Lower lobe of right lung (tissue), 2 donors: ENCODE measurements at places on chromosomes 7 and 10. TPM values are rescaled to one million over a fixed set of nuclear protein-coding genes. Genes with fewer than 3 reads are reported as not detected.

GRCh38 chr7:111763221-111763801, 201.0 kb upstream of the IMMP2L start:
- DNase-seq, result no peak
- no peak overlapping the region for H3K4me3 ChIP-seq
- no peak overlapping the region for H3K27ac ChIP-seq
- no peaks in the 10 kb centered on the region for H3K4me1 ChIP-seq
- H3K27me3 ChIP-seq, result no peaks in the 10 kb centered on the region
- peaks cover 95% of the 10 kb centered on the region for H3K36me3 ChIP-seq

DNA sequence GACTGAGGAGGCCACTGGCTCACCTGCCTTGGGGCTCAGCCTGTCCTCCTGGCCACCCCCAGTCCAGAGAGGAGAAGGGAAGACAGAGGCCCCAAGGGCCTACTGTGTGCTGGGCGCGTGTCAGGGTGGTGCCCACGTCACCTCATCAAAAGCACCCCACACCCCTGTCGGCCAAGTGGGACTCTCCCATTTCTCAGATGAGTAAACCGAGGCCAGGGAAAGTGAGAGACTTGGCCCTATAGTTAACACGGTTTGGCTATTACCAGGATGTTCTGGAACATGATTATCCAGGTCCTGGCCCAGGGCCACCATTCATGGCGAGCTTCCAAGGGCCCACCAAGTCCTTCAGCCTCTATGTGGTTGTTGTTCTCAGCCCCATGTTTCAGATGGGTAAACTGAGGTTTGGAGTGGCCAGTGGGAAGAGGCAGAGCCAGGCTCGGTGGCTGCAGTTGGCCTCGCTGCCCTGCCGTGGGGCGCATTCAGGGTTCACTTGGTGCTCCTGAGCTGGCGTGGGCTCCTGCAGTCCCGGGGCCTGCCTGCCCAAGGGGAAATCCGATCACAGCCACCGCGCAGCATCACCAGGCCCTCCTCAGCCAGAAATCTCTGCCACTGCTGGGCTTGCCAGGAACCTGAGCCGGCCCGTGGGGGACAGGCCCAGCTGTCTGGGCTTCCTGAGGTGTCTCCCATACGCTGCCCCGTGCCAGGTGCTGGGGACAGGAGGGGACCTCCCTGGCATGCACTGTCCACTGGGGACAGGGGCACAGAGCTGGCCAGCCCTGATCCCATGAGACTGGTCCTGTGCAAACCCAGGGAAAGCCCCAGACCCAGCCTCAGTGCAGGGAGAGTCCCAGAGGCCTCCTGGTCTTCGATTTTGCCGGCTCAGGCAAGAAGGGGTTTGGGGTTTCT, 117.7 kb upstream of the TNRC18 start:
- H3K4me3 ChIP-seq, result no peak overlapping the region
- H3K27me3 ChIP-seq, result no peaks in the 10 kb centered on the region
- no peaks in the 10 kb centered on the region for H3K4me1 ChIP-seq
- H3K36me3 ChIP-seq, result no peaks in the 10 kb centered on the region
- no peak overlapping the region for H3K27ac ChIP-seq

- no peak overlapping the region for H3K4me3 ChIP-seq
- DNase-seq, result no peak
- H3K36me3 ChIP-seq, result no peaks in the 10 kb centered on the region
- H3K27me3 ChIP-seq, result no peaks in the 10 kb centered on the region
Observed at GRCh38 chr10:48377751-48378530, 71.5 kb downstream of the MAPK8 start.

GRCh38 chr7:13904689-13905088, 84.8 kb downstream of the ETV1 start:
- H3K4me1 ChIP-seq, result no peaks in the 10 kb centered on the region
- DNase-seq, result no peak
- H3K27me3 ChIP-seq, result no peaks in the 10 kb centered on the region
- peaks cover 7% of the 10 kb centered on the region for H3K36me3 ChIP-seq
- no peak overlapping the region for H3K4me3 ChIP-seq

DNA sequence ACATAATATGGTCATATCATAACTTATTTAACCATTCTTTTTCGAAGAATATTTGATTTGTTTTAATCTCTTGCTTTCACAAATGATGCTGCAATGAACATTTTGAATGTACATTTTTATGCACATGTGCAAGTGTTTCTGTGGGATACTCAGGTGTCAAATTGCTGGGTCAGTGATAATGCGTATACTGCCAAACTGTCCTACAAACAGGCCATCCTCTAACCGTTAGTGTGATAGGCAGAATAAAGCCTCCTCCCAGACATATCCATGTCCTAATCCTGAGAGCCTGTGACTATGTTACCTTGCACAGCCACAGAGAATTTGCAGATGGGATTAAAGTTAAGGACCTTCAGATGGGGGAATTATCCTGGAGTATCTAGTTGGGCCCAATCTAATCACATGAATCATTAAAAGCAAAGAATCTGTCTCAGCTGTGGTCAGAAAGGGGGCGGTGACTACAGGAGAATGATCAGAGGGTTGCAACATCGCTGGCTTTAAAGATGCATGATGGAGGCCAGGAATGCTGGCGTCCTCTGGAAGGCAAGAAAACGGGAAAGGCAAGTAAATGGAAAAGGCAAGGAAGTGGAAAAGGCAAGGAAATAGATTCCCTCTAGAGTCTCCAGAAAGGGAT, 46.7 kb downstream of the FZD1 start:
- H3K4me1 ChIP-seq, result no peaks in the 10 kb centered on the region
- H3K4me3 ChIP-seq, result no peak overlapping the region
- H3K27me3 ChIP-seq, result no peaks in the 10 kb centered on the region
- no peaks in the 10 kb centered on the region for H3K36me3 ChIP-seq
- peak overlapping the region; percentile 4 for H3K27ac ChIP-seq
- DNase-seq, result no peak

GRCh38 chr7:55120501-55121198, 101.8 kb downstream of the EGFR start:
- H3K4me3 ChIP-seq, result no peak overlapping the region
- no peaks in the 10 kb centered on the region for H3K36me3 ChIP-seq
- H3K27me3 ChIP-seq, result no peaks in the 10 kb centered on the region
- peak overlapping the region; percentile 42 for H3K27ac ChIP-seq

DNA sequence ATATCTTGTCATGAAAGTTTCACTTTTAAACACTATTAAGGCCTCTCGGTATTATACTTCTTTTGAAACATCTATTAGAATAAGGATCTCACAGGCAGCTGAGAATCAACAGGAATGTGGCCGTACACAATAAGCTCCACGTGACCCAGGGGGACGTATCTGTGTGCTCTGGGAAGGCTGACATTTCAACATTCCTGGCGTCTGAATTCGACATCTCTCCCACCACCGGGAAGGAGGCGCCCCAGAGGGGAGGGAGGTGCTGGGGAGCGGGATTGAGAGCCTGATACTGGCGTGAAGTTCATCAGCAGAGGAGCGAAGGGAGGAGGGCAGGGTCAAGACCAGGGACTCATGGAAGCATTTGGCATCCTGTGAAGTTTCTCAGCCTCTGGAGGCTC, 401.3 kb downstream of the DNAJB6 start:
- no peak for DNase-seq
- no peaks in the 10 kb centered on the region for H3K36me3 ChIP-seq
- peaks cover 26% of the 10 kb centered on the region for H3K27me3 ChIP-seq
- no peak overlapping the region for H3K27ac ChIP-seq
- H3K4me1 ChIP-seq, result no peaks in the 10 kb centered on the region
- no peak overlapping the region for H3K4me3 ChIP-seq

- H3K27ac ChIP-seq, result no peak overlapping the region
- DNase-seq, result no peak
- peaks cover 60% of the 10 kb centered on the region for H3K36me3 ChIP-seq
Observed at GRCh38 chr7:102376964-102377466, 19.1 kb upstream of the PRKRIP1 start.

GRCh38 chr10:644076-644942, 45.2 kb downstream of the DIP2C start:
- no peaks in the 10 kb centered on the region for H3K27me3 ChIP-seq
- H3K4me1 ChIP-seq, result peaks cover under 1% of the 10 kb centered on the region
- H3K4me3 ChIP-seq, result no peak overlapping the region

DNA sequence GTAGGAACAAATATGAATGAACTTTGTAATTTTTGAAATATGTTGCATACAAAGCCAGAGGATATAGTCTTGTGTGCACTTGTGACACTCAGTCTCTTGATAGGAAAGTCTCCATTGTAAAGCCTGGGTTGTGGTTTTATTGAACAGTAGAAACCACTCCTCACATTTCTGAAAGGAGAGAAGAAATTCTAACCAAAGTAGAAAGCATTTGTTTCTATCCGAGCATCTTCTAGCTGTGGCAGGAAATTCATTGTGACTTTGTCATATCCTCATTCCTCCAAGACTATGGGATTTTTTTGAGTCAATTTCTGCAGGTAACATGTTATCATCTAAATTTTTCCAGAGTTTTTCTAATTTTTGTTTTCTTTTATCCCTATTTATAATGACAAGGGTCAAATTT, 55.5 kb upstream of the NCF1 start:
- H3K27me3 ChIP-seq, result no peaks in the 10 kb centered on the region
- H3K27ac ChIP-seq, result no peak overlapping the region
- no peaks in the 10 kb centered on the region for H3K4me1 ChIP-seq
- DNase-seq, result no peak

DNA sequence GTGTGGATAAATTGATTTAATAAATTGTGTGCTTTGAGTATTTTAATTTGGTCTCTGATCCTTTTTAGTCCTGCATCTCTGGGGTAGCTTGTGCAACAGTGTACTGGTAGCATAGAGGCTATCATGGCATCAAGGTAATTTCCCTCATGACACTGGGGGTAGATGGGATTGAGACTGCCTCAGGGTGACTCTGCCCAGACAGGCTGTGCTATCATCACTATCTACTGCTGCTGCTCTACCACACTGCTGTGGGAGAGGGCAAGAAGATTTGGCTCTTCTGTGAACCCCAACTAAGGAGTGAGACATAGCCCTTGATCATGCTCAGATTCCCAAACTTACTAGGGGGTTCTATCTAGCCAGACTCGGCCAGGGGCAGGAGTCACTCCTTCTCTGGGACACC, 43.6 kb upstream of the JAZF1 start:
- no peak overlapping the region for H3K27ac ChIP-seq
- no peaks in the 10 kb centered on the region for H3K27me3 ChIP-seq
- no peak for DNase-seq
- H3K36me3 ChIP-seq, result no peaks in the 10 kb centered on the region
- H3K4me3 ChIP-seq, result no peak overlapping the region

DNA sequence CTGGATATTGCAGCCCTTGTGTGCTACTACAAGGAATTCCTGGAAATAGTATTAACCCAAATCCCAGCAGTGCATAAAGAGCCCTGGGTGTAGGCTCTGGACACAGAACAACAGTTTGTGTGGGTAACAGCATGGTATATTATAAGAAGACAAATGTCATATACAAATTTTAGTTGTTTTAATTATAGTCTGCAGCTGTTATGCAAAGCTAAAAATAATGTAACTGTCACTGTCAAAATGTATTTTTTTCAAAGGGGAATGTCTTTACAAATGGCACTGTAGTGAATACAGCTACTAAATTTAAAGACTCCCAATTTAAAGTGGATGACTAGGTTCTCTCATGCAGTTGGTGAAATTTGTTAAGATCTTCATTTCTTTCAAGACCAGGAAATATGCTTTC, 339.0 kb downstream of the GPR37 start:
- no peaks in the 10 kb centered on the region for H3K4me1 ChIP-seq
- H3K27ac ChIP-seq, result no peak overlapping the region
- H3K36me3 ChIP-seq, result no peaks in the 10 kb centered on the region
- H3K4me3 ChIP-seq, result no peak overlapping the region

GRCh38 chr7:137816696-137817320, 30.0 kb downstream of the DGKI start:
- H3K4me3 ChIP-seq, result no peak overlapping the region
- no peak overlapping the region for H3K27ac ChIP-seq
- no peaks in the 10 kb centered on the region for H3K36me3 ChIP-seq
- no peaks in the 10 kb centered on the region for H3K4me1 ChIP-seq
- no peak for DNase-seq

- H3K36me3 ChIP-seq, result no peaks in the 10 kb centered on the region
- no peak for DNase-seq
- no peaks in the 10 kb centered on the region for H3K27me3 ChIP-seq
- peak overlapping the region; percentile 32 for H3K27ac ChIP-seq
Observed at GRCh38 chr10:109981650-109982049, 26.1 kb upstream of the ADD3 start.

- H3K27me3 ChIP-seq, result no peaks in the 10 kb centered on the region
- no peak overlapping the region for H3K4me3 ChIP-seq
- no peak for DNase-seq
- H3K36me3 ChIP-seq, result no peaks in the 10 kb centered on the region
Observed at GRCh38 chr7:55568613-55569268, 3.6 kb downstream of the VOPP1 start.

DNA sequence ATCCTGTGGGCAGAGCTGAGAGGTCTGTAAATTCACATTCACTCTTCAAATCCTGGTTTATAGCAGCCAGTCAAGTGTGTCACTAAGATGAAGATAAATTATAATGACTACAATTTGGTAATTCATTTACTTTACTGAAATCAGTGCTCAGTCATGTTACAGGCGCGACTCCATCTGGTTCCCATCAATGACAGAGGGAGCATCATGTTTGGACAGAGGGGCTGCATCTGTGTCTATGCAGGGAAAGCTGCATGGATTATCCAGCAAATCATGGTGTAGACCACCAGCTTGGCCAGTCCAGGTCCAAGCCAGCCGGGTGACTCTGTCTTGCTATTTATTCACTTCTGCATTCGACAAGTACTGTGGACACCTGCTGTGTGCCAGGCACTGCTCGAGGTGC, 214.1 kb upstream of the ZNF32 start:
- no peaks in the 10 kb centered on the region for H3K27me3 ChIP-seq
- no peak for DNase-seq
- H3K4me3 ChIP-seq, result no peak overlapping the region

GRCh38 chr7:49398746-49399145, 374.7 kb upstream of the VWC2 start:
- no peaks in the 10 kb centered on the region for H3K36me3 ChIP-seq
- no peak for DNase-seq
- H3K27me3 ChIP-seq, result no peaks in the 10 kb centered on the region
- H3K27ac ChIP-seq, result no peak overlapping the region
- no peaks in the 10 kb centered on the region for H3K4me1 ChIP-seq

DNA sequence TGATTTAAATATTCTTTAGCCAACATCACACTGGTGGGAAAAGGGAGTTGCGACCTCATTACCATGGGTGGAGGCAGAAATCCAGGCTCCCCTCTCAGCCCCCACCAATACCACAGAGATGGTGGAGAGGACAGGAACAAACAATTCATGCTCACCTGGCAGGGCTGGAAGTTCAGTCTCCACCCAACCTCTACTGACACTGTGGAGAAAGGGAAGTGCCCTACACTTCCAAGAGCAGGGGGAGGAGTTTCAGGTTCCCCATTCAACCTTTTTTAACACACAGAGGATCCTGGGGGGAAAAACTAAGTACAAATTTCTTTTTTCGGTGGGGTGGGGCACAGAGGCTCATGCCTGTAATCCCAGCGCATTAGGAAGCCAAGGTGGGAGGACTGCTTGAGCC, 210.1 kb upstream of the KCTD7 start:
- no peak overlapping the region for H3K4me3 ChIP-seq
- H3K27ac ChIP-seq, result no peak overlapping the region
- no peak for DNase-seq

The CRTAC1 gene
- 123 TPM for total RNA-seq

The ACSL5 gene
- total RNA-seq, result 81.1 TPM

The PLEKHS1 gene
- 7.0 TPM for total RNA-seq

The FAS gene
- 35.7 TPM for total RNA-seq

The ZNF853 gene
- 4.4 TPM for total RNA-seq

The MLXIPL gene
- 10.7 TPM for total RNA-seq

The GPER1 gene
- total RNA-seq, result 26.0 TPM

The FBXL13 gene
- total RNA-seq, result 3.4 TPM

The TEX47 gene
- total RNA-seq, result not detected

The CALML5 gene
- not detected for total RNA-seq

The HOXA3 gene
- total RNA-seq, result 4.6 TPM

The TAF3 gene
- total RNA-seq, result 10.8 TPM

The CYP2E1 gene
- total RNA-seq, result 0.86 TPM

The AIFM2 gene
- 9.7 TPM for total RNA-seq

The ELFN1 gene
- 1.4 TPM for total RNA-seq

The PSD gene
- 5.3 TPM for total RNA-seq

The FOXP2 gene
- 10.1 TPM for total RNA-seq

The TYW1B gene
- total RNA-seq, result 6.8 TPM

The CCDC6 gene
- total RNA-seq, result 50.6 TPM
